ENCODE measurements at places on chromosomes 3 and 15. TPM values are rescaled to one million over a fixed set of nuclear protein-coding genes. Genes with fewer than 3 reads are reported as not detected.

The BCL2A1 gene
- not detected for total RNA-seq

DNA sequence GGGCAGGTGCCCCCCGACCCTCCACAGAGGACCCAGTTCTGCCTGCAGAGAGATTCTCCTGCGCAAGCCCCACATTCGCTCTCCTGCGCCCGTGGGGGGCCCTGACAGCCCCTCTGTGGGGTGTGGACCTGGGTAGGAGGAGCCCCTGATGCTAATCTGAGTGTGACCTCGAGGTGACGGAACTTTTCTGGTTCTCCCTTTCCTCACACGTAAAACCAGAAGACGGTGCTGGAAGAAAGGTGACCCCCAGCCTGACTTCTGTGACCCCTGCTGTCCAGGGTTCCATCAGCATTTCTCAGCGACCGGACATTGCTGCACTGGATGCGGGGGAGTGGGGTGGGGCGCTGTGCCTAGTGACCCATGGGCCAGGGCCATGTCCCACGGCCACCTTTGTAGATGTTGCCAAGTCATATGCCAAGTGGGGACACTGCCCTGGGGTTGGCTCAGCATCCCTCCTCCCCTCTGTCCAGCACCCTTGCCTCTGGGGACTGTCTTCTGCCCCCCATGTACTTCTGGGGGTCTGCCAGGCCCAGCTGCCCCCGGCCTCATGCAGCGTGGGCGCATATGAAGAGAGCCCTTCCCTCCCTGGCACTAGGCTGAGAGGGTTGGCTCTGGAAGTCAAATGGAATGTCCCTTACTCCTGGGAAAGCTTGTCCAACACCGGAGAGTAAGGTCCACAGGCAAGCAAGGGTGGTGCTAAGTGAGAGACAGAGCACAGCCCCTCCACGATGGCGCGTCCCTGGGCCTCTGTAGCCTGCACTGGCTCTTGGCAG, 129.1 kb upstream of the MEF2A start:
- DNase-seq = no peak

DNA sequence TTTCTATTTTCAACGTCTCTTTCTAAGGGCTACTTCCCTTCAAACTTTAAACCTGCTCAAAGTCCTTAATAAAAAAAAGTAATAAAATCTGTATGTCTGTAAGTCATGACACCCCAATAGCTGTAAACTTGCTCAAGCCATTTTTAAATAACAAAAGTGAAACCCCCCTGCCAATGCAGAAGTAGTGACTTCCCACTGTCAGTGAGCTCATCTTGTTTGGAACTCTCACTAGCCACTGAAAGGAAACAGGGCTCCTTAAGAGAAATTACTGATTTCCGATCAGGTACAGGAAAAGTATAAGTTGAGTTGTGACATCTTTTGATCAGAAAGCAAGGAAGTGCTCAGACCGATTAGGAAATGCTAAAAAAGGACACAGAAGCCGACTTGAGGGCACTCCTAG, 27.6 kb upstream of the GPR171 start:
- DNase-seq = no peak

The CHRM5 gene
- total RNA-seq = not detected

DNA sequence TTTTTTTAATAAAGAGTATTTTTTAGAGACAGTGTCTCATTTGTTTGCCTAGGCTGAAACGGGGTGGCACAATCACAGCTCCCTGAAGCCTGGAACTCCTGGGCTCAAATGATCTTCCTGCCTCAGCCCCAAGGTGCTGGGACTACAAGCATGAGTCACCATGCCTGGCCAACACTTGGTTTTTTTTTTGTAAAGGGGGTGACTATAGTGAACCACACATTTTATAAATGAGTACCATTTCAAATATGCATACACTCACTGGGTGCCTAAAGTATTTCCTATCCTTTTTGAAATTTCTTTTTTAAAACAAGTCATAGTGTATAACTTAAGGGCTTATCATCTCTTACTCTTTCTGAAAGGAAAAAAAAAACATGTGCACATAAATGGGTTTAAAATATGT, 325.2 kb upstream of the MEIS2 start:
- DNase-seq = peak; percentile 1

The INSYN1 gene
- 1.9 TPM for total RNA-seq

The SMC4 gene
- 53.6 TPM for total RNA-seq

- DNase-seq = no peak
These were observed 9.4 kb downstream of the ITPKA start for GRCh38 chr15:41502795-41503668.

DNA sequence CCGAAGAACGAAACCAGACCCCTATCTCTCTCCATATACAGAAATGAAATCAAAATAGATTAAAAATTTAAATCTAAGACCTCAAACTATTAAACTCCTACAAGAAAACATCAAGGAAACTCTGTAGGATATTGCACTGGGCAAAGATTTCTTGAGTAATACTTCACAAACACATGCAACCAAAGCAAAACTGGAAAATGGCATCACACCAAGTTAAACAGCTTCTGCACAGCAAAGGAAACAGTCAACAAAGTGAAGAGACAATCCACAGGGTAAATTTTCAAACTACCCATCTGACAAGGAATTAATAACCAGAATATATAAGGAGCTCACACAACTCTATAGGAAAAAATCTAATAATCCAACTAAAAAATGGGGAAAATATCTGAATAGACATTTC, 29.4 kb downstream of the CCK start:
- DNase-seq = no peak

The DNAH12 gene
- 0.15 TPM for total RNA-seq

The CCR4 gene
- total RNA-seq = not detected

The ERICH6 gene
- total RNA-seq = not detected

- DNase-seq = no peak
These were observed 320.8 kb upstream of the NR2E3 start for GRCh38 chr15:71489570-71489969.

- no peak for DNase-seq
These were observed 160.8 kb downstream of the EPHB1 start for GRCh38 chr3:134955874-134956273.

DNA sequence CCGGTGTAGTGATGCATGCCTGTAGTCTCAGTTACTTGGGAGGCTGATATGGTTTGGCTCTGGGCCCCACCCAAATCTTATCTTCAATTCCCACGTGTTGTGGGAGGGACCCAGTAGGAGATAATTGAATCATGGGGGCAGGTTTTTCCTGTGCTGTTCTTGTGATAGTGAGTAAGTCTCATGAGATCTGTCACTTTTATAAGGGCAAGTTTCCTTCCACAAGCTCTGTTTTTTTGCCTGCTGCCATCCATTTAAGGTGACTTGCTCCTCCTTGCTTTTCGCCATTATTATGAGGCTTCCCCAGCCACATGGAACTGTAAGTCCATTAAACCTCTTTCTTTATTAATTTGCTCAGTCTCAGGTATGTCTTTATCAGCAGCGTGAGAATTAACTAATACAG, 566.7 kb upstream of the NECTIN3 start:
- DNase-seq = no peak

The MINAR1 gene
- 0.62 TPM for total RNA-seq

DNA sequence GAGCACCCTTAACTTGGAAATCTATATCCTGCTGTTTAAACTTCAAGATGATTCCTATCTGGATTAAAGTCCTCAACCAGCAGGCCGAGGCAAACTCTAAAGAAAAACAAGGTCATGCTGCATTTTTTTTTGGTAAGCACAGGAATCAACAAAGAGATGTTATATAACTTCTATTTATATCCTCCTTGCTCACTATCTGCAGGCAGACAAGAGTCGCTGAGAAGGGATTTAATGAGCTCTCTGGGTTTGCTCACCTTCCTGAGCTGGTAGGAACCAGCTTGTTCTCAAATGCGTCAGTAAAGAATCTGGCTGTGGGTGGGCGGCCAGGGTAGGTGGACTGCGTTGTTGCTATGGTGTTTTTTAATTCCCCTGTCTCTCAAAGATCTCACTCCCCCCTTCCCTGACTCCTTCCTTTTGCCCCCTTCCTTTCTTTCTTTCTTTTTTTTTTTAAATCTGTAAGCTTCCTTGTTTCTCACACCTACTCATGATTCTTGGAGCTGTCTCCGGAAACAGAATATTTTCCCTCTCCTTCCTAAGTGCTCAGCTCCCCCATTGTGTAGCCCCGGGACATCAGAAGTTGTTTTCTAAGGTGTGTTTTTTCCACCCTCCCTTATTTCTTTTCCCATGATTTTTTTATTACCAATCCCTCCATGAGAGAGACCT, 228.8 kb upstream of the BHLHE40 start:
- DNase-seq = peak; percentile 75

The ADIPOQ gene
- not detected for total RNA-seq

- no peak for DNase-seq
These were observed 336.4 kb downstream of the IL20RB start for GRCh38 chr3:137294139-137294538.

GRCh38 chr3:155281912-155282311, 11.6 kb downstream of the STRIT1 start:
- peak; percentile 11 for DNase-seq

DNA sequence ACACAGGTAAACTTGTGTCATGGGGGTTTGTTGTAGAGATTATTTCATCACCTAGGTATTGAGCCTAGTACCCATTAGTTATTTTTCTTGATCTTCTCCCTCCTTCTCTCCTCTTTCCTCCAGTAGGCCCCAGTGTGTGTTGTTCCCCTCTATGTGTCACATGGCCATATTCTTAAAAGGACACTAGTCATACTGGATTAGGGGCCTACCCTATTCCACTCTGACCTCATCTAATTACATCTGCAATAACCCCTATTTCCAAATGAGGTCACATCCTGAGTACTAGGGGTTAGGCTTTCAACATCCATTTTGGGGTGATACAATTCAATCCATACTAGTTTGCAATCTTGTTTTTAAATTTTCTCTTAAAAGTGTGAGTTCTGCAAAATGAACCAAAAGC, 142.8 kb downstream of the IMPG2 start:
- no peak for DNase-seq

DNA sequence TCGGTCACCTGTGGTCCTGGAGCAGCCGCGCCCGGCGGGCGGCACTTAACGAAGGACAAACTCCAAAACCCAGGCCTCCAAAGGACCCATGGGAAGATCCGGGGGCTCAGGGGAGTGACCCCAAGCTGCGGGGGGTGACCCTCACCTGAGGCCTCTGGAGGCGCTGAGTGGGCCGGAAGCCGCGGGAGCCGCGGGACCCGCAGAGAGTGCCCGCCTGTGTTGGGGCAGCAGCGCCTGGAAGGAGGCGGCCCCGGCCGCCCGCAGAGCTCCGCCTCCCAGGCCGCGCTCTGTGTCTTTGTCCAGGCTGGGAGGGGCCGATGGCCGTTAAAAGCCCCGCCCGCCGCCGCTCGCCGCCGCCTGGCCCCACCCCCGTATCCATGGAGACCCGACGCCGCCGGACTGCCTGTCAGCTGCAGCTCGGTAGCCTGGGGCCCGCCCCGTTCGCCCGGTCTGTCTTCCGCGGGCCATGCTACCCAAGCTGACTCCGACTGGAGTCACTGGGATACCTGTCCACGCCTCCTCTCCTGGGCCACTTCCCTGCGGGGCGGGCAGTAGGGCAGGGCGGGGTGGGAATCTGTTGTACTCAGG, 15.3 kb upstream of the FANCD2 start:
- DNase-seq = peak; percentile 91

DNA sequence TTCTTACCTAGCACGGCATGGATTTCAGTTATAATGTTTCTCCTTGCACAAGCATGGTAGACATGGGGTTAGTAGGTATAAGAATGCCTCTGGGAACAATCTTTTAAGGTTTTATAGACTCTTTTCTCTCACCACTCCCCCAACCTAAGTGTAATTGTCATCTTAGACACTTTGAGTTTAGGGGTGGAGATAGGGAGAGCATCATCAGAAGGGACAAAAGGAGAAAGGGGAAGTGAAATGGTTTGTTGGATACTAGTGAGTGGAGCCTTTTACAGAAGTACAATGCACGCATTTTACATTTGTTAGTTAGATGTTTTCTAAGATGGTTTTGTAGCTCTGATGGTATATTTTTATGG, 189.2 kb downstream of the TP63 start:
- no peak for DNase-seq

The SCAANT1 gene
- not detected for total RNA-seq

The ZNF662 gene
- 1.4 TPM for total RNA-seq
